ENCODE measurements at places on chromosomes 5 and 9.

GRCh38 chr5:24747327-24747726, 102.5 kb upstream of the CDH10 start:
- DNase-seq = no peak

DNA sequence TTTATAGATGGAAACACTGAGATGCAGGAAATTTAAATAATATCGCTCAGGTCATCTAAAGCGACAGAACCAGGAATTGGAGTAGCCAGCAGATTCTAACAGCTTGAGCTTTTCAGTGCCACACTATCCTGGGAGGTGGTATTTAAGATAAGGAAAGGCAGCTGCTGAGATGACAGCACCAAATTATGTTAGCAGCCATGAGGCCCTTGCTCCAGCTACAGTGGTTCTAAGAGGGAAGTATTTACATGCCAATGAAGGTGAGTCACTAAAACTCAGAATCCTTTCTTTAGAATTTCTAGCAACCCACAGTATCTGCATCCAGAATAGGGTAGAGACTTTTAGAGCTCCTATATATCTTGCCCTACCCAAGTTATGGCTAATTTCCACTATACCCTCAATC, 127.0 kb upstream of the VLDLR start:
- DNase-seq = no peak

- no peak for DNase-seq
These were observed 42.5 kb upstream of the EXOC3 start for GRCh38 chr5:400282-401145.

DNA sequence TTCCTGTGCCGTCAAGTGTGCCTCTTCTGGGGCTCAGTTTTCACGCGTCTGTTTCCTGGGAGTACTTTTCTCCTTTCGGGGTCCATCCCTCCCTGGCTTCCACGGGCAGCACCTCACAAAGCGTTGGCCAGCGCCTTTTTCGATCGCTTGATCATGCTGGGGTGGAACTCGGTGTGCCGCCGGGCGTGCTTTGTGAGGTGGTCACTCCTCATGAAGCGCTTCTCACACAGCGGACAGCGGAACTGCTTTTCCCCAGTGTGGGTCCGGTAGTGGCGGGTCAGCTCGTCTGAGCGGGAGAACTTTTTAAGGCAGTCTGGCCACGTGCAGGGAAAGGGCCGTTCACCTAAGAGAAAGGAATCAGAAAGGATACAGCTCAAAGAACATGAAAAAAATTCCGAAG, 26.8 kb downstream of the KLF9 start:
- DNase-seq = no peak

- DNase-seq = no peak
These were observed 4.6 kb downstream of the PTGES start for GRCh38 chr9:129748249-129748648.

DNA sequence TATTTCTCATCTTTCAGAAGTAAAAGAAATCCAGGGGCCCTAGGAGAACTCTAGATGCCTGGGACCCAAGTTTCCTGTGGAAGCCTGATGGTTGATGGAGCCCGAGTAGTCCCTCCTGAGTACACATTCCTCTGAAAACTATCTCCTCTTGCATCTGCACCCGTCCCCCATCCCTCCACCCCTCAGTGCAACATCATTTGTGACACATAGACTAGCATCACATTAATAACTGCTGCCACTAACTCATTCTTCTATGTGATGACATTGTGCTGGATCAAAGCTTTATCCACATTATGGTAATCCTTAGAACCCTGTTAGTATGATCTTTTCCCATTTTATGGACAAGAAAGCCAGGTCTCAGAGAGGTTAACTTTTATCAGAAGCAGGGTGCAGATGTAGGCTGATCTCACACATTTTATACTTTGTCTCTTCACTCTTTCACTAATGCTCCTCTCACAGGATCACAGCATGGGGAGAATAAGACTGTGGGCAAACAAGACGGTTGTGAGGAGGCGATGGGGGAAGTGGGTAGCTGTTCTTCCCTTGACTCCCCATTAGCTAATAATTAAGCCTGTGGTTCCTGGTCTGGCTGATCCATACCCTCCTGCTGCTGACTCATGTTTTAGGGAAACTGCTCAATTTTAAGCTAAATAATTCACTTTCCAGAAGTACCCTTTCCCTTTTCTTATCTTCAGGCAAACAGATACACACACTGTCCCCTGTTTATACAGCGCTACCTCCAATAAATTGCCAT, 3.9 kb upstream of the HK3 start:
- DNase-seq = no peak
